Activated T-helper 17 cell treated with anti-CD3 and anti-CD28 coated beads, Interleukin-2, amount 50 U/mL, for 72 hours (primary cell): ENCODE measurements at places on chromosomes 1 and 21.

DNA sequence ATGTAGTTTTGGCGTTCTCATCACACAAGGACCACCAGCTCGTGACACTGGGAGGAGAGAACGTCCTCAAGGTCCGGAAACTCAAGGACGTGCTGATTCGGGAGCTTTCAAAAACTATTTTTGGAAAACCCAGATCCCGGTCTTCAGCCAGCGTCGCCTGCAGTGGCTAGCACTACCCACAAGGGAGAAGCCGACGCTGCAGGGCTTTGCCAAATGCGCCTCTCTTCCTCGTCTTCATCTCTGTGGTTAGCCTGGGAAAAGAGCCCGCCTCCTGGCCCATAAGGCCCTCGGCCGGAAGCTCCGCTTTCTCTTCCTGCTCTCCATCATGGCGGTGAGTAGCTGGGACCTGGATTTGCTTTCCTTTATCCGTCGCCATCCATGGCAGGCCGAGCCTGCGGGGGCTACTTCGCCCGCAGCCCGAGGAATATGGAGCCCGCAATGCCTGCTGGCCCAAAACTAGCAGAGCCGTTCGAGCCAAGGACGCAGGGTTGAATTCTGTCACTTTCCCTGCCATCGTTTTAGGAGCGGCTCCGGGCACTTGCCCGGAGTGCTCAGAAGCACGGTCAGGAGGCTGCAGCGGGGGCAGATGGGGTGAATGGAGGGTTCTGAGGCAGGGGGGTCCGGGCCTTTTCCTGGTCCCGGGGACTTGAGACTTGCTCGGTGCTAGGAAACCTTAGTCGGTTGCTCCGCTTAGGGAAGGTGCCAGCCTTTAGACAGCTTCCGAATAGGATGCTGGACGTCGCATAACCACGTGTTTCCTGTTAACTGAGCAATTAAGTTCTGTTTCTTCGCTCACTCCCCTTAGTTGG, at the start of gene RPL11:
RPL11 (plus strand) TSS at position 308 of the 809 bp plus-strand sequence; CDS start at position 326, 18 bp downstream.
- ATAC-seq = peak; percentile 97

GRCh38 chr21:45347712-45348499, 57.1 kb upstream of the COL18A1 start:
- no peak for ATAC-seq

DNA sequence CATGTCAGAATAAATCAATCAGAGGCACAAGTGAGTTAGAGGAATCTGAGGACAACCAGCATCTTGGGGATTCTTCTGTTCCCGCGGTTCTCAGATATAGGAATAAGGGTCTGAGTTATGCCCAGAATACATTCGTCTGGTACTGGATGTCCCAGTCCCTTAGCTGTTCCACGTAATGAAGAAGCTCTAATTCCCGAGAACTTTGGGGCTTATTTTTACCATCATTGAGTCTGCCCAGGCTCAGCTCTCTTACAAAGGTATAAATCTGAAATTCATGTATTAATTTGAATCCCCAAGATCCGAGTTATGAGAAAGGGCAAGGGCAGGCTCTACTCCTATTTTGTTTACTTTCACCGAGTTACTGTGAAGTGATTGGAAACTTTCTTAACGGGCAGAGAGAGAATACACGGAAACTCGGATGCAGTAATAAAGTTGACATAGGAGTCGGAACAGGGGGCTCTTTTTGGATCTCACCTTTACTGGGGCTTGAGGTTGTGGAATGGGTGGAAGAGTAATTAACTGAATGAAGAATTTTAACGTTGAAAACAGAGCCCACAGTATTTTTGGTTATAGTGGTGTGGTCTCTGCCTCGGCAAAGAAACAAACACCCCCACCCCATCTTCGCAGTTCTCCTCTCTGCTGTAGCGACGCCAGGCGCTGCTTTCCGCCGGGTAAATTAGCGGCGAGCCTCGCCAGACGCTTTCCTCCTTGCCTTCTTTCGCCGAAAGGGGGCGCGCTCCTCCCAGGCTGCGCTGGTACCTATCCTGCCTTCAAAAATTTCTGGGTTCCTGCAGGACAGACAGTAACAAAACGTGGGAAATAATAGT, 7.1 kb downstream of the PRRX1 start:
- no peak for ATAC-seq

DNA sequence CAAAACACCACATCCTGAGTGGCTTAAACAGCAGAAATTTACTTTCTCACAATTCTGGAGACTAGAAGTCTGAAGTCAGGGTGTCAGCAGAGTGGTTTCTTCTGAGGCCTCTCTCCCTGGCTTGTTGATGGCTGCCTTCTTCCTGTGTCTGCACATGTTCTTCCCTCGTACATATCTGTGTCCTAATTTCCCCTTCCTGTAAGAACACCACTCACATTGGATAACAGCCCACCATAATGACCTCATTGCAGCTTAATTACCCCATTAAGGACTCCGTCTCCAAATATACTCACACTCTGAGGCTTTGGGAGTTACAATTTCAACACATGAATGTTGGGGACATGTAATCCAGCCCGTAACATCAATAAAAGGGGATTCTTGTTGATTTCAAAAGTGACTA, 23.4 kb downstream of the C8A start:
- ATAC-seq = no peak

DNA sequence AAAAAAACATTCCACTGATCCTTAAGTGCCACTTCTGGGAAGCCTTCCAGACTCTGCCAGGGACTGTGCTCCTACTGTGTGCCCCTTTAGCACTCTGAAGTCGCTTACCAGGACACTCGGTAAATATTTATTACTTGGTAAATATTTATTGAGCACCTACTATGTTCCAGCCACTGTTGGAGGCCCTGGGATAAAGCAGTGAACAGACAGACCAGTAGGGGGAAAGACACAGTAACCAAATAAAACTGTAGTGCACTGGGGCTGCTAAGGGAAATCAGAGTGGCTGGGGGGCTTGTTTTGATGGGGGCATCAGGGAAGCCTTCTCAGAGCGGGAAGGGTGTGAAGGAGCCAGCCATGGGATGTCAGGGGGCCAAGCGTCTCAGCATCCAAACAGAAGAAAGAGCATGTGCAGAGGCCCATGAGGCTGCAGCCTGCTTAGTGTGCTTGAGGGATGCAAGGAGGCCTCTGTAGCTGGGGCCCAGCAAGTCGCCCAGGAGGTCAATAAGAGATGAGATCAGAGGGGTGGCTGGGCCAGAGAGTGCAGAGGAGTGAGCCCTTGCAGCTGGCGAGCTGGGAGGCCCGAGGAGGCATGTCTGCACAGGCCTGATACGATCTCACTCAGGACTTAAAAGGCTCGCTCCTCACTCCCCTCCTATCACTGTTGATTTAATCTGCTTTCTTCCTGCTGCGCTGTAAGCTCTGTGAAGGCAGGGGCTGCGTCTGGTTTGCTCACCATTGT, 28.6 kb downstream of the KAZN start:
- no peak for ATAC-seq

DNA sequence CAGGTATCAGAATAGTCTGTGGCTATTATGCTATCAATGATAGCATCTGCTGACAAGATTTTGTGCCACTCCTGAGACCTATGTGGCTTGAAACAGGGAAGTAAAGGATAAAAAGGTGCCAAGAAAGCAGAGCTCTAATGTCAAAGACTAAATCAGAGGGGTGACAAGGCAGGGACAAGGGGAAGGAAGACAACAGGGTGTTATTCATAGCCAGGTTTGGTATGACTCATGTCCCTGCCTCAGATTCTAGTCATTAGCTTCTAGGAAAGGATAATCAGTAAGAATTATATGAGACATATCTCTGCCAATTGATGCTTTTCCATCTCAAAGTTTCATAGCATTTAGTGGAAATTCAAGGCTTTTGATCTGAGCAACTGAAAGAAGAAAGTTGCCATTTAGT, 31.8 kb upstream of the PLD5 start:
- ATAC-seq = no peak

- ATAC-seq = no peak
Observed at GRCh38 chr1:210726621-210727020, 397.9 kb downstream of the HHAT start.

DNA sequence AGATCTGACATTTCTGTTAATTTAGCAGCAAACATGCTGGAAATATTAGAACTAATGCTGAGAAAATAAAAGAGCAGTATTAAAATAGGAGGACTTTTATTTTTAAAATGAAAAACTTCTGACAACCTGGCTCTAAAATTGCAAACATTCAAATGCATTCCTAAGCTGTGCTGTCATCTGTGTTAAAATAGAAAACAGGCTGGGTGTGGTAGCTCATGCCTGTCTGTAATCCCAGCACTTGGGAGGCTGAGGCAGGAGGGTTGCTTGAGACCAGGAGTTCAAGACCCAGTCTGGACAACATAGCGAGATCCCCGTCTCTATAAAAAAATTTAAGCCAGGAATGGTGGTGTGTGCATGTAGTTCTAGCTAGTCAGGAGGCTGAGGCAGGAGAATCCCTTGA, 44.6 kb downstream of the MIGA1 start:
- no peak for ATAC-seq
